ENCODE measurements at places on chromosomes 11 and 22.

- no peak for DNase-seq
Measured at GRCh38 chr11:105367129-105367528, 227.6 kb upstream of the CARD18 start.

- DNase-seq, result no peak
Measured at GRCh38 chr11:5631969-5632635, 7.3 kb downstream of the TRIM34 start.

DNA sequence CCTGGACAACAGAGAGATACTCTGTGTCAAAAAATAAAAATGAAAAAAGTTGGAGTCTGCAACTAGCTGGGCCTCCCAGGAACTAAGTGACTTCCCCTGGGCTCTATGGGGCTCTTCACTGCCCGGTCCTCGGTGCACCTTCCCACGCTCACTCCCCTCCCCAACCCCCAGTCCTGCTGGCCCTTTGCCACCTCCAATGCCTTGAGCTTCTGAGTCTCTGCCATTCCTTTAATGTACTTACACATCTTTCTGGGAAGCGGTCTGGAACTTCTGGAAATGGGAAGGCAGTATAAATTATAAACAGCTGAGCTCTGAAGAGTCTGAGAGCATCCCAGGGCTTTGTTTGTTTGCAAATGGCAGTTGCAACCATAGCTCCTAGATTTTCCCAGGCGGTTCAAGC lies 5.9 kb upstream of the BATF2 start:
- no peak for DNase-seq

DNA sequence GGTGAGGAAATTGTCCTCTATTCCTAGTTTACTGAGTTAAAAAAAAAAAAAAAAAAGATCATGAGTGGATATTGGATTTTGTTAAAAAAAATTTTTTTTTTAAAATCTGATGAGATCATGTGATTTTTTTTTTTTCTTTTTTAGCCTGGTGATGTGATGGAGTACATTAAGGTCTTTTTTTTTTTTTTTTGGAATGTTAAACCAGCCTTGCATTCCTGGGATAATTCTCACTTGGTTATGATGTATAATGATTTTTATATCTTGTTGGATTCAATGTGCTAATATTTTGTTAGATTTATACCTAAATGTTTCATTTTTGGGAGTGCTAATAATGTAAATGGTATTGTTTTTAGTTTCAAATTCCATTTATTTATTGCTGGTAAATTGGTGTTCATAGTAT lies 43.3 kb downstream of the DDX10 start:
- DNase-seq, result no peak

- no peak for DNase-seq
Measured at GRCh38 chr11:69007975-69008381, 5.1 kb downstream of the MRGPRF start.

DNA sequence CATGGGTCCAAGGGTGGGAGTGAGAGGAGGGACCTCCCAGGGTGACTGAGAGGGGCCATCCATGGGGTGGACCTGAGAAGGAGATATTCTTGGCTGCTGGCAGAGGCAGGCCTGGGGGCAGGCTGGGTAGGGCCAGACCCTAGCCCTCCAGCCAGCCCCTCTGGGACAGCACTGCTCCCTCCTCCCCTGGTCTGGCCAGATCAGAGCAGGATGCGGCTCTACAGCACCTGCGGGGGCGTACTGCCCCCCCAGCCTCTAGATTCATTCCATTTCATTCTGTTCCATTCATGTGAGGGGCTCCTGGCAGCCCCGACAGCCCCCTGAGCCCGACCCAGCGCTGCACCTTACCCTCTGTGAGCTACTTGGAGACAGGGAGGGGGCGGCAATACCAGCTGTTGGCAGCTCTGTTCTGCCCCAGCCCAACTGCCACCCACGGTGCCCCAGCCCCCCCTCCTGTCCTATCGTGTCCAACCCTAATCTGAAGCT lies 34.3 kb upstream of the MYRF start:
- DNase-seq, result no peak

- DNase-seq, result no peak
Measured at GRCh38 chr11:117717485-117718314, 79.3 kb downstream of the DSCAML1 start.

- DNase-seq, result no peak
Measured at GRCh38 chr11:75583718-75584658, 21.9 kb downstream of the SERPINH1 start.

- no peak for DNase-seq
Measured at GRCh38 chr11:63872800-63873197, 33.9 kb downstream of the MARK2 start.

GRCh38 chr11:102313238-102313940 lies 3.9 kb upstream of the BIRC3 start:
- DNase-seq, result peak; percentile 61

- no peak for DNase-seq
Measured at GRCh38 chr11:86205421-86206336, 38.9 kb upstream of the EED start.

DNA sequence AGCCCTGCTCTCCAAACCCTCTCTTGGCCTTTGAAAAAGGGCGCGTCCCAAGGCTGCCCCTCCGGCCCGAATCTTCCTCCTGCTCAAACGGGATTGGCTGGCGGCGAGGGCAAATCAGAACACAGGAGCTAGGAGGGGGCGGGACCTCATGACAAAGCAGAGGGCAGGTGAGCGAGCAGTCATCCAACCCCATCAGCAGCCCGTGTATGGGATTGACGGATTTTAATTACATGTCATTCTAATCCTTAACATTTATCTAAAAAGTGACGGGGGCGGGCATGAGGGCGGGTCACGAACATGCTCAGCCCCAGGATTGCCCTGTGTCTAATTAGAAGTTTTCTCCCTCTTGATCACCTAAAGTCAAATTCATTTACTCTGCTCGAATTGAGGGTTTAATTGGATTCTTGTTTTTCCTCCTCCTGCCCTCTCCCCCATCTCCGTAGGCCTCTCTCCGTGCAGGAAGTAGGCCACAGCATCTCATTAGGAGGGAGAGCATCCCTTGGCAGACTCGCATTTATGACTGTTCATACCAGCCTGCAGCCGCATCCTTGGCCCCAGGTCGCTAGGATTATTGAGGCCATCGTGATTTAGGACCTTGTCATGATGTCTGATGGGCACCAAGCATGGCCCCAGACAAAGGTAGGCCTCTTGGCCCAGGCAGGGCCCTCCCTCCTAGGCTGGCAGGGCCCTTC lies 147.1 kb downstream of the CHST1 start:
- no peak for DNase-seq

GRCh38 chr11:56783448-56784041 lies 35.0 kb upstream of the OR9G4 start:
- DNase-seq, result no peak

- DNase-seq, result no peak
Measured at GRCh38 chr11:71399341-71399740, 48.9 kb downstream of the DHCR7 start.

DNA sequence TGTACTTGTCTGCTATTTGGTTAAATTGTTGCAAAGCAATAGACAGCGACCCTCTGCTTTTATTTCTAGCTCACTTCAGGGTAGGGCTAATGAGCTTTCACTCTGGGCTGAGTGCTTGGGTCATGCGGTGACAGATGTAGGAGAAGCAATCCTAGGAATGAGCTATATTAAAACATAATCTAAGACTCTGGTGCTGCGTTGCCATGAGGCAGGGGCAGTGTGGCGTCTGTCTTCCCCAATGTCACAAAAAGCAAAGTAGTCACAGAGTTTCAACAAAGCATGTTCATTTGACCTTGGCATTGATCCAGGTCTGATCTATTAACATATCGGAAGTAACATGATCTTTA lies 55.5 kb upstream of the GRAMD1B start:
- no peak for DNase-seq

- DNase-seq, result no peak
Measured at GRCh38 chr22:32340411-32340810, 17.3 kb upstream of the RFPL3 start.

DNA sequence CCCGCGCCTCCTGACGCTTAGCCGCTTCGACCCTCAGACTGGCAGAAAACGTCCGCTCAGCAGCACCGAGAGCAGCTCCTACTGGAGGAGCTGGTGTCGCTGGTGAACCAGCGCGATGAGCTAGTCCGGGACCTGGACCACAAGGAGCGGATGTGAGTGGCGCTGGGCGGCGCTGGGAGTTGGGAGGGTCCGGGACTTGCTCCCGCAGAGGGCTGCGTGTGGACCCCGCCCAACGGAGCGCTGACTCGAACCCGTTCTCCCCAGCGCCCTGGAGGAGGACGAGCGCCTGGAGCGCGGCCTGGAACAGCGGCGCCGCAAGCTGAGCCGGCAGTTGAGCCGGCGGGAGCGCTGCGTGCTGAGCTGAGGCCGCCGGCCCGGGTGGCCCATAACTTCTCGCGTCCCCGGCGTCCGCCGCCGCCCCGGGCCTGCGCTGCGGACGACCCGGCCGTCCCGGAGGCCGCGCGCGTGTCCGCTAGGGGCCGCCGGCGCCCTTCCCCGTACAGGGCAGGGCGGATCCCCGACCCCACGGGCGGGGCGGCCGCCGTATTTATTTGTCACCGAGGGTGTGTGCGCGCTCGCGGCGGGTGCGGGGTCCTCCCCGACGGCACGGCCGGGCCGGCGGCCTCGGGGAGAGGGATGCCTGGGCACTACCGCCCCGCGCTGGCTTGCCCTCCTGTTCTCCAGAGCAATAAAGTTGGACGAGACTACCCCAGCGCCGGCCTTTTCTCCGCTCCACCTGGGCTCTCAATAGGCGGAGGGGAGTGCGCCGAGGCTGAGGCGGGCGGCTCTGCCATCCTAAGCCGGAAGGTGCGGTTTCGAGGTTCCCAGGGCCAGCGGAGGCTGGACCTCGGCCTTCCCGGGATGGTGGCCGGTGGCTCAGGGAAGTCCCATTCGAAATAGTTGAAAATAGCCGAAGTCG lies 3.4 kb downstream of the KCNK7 start:
- DNase-seq, result no peak

DNA sequence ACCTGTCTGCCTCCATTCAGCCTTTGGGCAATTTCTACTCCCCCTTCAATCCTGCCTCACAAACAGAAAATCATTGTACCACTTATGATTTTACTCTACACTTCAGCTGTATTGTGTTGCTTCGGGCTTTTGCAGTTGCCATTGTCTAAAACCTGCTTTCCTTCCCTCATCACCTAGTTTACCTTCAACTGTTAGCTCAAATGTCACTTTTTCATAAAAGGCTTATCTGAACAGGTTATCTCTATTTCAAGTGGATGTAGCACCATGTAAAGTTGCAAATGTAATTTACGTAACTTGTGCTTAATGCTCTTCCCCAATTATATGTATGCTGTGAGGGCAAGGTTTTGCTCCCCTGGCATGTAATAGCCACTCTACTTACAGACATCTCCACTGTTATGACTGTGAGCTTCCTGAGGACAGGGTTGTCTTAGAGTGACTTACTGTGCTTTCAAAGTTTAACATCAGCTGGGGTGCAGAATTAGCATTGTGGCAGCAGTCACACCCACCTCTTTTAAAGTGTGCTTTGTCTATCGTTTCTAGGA lies 5.4 kb downstream of the RPS25 start:
- no peak for DNase-seq

DNA sequence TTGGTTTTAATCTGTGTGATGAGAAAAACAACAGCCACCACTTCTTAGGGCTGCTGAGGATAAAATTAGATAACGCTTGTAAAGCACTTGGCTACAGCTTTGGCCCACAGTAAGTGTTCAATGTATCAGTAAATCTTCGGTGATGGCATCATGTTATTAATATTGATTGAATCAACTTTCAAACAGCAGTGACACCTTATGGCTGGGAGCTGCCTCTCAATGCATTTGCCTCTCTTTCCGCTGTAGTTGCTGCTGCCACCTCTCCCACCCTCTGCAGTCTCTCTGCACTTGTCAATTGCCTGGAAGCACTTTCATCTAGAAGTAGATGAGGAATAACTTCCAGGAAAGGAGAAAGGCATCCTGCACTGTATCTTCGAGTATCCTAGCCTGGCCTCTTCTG lies 491.1 kb downstream of the OPCML start:
- DNase-seq, result no peak

DNA sequence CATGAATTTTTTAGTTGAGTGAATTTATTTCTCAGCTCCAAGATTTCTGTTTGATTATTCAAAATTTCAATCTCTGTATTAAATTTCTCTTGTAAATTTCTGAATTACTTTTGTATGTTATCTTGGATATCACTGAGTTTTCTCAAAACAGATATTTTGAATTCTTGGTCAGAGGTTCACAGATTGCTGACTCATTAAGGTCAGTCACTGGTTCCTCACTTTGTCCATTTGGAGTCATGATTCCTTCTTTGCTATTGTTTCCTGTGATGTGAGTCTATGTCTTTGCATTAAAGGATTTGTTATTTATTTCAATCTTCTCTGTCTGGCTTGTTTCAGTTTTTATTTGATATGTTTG lies 10.2 kb upstream of the IL17RA start:
- no peak for DNase-seq

DNA sequence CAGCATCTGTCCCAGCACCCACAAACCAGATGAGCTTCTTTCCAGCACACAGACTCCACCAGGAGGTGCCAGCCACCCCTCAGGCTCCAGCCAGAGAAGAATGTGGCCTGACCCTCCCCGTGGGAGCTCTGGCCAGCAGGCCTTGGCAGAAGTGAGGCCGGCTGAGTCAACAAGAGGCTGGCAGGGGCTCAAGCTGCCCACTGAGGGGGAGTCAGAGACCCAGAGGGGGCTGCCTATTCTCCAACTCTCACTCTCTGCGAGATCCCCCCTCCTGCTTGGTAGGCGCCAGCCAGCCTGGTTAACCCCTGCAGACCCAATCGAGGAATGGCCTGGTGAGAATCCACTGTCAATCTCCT lies 10.6 kb upstream of the CDC42EP1 start:
- no peak for DNase-seq

DNA sequence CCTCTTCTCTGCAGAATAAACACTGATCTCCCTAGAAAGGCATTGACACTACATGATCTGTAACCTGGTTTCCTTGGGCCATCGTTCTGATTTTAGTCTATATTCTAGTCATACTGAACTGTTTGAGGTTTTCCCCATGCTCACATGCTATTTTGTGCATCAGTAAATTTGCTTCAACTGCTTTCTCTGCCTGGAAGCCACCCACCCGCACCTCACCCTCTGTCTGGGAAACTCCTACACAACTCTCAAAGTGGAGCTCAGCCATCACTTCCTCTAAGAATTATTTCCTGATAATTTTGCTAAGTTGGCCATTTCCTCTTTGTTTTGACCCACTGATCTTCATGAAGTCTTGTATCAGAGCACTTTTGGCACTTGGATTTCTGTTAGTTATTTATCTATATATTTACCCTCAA lies 36.1 kb downstream of the MMP20 start:
- DNase-seq, result no peak

GRCh38 chr11:73275381-73275750 lies 3.2 kb downstream of the P2RY6 start:
- no peak for DNase-seq

DNA sequence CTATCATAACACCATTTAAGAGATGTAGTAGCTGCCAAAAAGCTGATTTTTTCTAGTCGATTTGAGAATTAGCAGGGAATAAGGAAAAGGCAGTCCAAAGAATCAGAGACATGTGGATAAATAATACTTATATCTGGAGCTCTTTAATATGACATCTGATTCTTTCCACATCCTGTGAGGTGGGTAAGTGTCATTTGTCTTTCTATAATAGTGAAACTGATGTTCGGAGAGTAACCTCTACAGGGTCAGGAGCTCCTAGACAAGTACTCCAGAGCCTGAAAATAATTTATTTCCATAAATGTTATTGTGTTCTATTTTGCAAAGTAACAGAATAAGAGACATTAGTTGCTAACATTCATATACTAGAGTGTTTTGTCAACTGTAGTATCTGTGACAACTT lies 367.6 kb downstream of the DYNC2H1 start:
- DNase-seq, result no peak

GRCh38 chr11:6251120-6251733 lies 8.4 kb upstream of the CCKBR start:
- peak; percentile 36 for DNase-seq

GRCh38 chr11:83069441-83070043 lies 2.2 kb downstream of the RAB30 start:
- no peak for DNase-seq

- DNase-seq, result no peak
Measured at GRCh38 chr11:41281131-41281742, 178.2 kb downstream of the LRRC4C start.

Data from CD4-positive, alpha-beta T cell treated with Interleukin-4 for 1 hour (primary cell).